Cardiac muscle cell (in vitro differentiated cells and primary cell): ENCODE measurements at places on chromosomes 2 and 18. TPM values are rescaled to one million over a fixed set of nuclear protein-coding genes. Genes with fewer than 3 reads are reported as not detected.
A peak's percentile ranks its signal among the peaks of the same experiment; 100 is the strongest.

DNA sequence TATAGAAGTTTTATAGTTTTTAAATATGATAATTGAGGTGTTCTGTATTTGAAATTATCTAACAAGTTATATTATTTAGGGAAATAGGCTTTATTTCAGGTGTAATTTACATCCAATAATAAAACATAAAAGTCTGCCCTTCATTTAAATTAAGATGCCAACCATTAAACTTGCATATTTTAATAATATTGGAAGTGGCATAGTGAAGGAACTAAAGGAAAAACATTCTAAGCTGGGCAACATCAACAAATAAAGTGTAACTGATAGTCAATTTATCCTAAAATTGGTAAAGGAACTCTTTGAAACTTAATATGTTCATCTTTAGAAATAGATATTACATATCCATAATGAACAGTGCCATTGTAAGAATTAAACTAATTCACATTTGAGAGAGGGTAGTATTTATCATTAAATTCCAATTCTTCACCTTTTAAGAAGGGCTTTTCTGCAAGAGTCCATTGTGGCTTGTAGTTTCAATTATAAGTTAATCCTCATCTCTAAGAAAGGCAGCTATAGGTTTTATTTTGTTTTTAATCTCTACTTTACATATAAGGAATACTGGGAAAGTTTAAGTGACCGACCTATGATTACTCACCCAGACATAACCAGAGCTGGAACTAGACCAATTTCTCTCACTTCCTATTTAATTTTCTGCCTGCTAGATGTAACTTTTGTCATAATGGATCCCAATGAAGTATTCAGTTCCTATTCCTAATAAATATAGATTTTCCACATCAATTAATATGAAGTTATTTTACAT is 401.6 kb downstream of the XIRP2 start:
- H3K27me3 ChIP-seq = no peaks in the 10 kb centered on the region
- no peak for DNase-seq
- H3K27ac ChIP-seq = no peak overlapping the region
- no peaks in the 10 kb centered on the region for H3K4me1 ChIP-seq
- H3K36me3 ChIP-seq = no peaks in the 10 kb centered on the region

DNA sequence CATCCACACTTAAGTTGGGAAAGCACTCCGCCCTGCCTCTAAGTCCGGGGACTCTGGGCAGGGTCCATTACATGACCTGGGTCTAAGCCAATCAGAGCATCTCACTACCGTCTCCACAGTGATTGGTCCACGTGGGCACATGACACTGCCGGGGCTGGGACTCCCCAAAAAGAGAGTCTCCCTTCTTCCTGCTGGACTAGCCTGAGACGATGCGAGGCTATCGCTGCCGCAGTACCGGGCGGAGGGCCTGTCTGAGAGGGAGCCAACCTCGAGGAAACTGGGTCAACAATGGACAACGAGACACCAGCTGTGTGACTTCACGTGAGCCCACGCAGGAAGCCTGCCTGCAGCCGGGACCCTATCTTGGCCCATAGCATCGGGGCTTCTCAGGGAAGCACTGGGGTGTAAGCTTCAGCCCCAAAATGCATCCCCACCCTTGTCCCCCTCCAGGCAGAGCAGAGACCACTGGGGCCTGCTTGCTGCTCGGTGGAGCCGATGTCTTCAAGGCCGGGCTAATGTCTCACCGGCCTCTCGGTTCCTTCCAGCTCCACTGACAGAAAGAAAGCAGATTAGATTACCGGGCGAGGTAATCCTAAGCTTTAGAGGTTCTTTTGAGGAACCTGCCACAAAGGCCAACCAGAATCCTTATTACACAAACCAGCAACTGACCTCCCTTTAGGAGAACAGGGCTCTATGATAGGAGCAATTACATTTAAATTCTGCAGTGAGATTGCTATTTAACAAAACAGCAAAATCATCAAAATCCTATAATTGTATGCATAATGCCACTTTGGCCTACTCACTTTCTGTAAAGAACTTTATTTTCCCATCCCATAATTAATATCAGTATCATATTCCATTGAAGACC is 21.3 kb upstream of the COPS8 start:
- no peak overlapping the region for H3K27ac ChIP-seq
- H3K4me3 ChIP-seq = no peak overlapping the region
- no peaks in the 10 kb centered on the region for H3K27me3 ChIP-seq

DNA sequence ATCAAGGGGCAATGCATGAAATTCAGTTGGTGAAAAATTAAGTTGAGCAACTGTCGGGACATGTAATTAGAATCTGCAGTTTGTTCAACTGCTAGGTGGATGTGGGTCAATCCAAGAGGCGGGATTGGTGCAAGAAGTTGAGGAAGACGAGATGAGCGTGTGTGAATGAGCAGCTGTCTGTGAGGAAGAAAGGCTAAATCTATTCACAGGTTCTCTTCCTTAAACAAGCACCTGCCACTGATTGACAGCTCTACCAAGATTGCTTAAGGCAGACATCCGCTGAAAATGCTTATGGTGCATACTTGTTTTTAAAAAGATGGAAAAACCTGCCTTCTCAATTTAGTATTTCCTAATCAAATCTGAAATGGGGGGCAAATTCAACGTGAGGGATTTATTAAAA is 323.4 kb upstream of the THUMPD2 start:
- no peaks in the 10 kb centered on the region for H3K27me3 ChIP-seq
- H3K27ac ChIP-seq = no peak overlapping the region
- peaks cover 32% of the 10 kb centered on the region for H3K4me1 ChIP-seq
- H3K36me3 ChIP-seq = no peaks in the 10 kb centered on the region
- no peak for DNase-seq

DNA sequence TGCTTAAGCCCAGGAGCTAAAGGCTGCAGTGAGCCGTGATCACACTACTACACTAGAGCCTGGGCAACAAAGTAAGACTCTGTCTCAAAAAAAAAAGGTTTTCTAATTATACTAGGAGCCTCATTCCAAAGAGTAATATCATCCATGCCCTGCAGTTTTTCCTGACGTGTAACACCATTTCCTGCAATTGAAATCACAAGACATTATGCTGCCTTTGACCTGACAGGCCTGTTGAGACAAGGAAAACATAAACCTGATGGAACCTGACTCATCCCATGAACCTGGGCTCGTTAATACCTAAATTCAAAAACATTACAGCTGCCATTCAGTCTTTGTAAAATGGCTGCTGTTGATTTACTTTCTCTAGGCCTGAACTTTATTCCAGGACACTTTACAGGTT is 58.7 kb upstream of the PEX13 start:
- no peak overlapping the region for H3K4me3 ChIP-seq
- DNase-seq = peak; percentile 34
- H3K4me1 ChIP-seq = no peaks in the 10 kb centered on the region
- H3K27me3 ChIP-seq = no peaks in the 10 kb centered on the region
- no peak overlapping the region for H3K27ac ChIP-seq
- no peaks in the 10 kb centered on the region for H3K36me3 ChIP-seq

DNA sequence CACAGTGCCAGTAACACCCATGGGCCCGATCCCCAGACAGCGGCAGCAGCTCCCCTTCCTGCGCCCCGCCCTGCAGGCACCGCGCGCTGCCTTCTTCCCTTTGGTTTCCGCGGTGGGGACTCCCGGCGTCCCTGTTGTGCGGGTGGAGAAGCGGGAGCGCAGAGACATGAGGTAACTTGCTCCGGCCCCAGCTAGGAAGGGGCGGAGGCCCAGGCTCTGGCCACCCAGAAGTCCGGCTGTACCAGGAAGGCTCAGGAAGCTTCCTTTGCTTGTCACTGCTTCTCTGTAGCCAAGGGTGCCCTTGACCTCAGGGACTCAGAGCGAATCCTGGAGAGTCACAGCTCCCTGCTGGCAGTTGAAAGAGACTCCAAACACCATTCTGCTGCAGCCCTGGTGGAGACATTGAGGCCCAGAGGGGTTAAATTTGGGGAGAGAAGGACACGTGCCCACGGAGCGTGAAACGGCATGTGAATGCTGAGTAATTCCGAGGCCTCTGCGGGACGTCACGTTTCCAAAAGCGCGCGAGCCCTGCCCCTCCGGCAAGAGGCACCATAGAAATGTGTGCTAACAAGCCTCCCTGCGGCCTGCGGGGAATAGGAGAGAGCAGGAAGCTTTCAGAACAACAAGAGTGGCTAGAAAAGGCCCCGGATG is 6.7 kb upstream of the ADCY3 start:
- peaks cover 10% of the 10 kb centered on the region for H3K4me1 ChIP-seq
- no peak for DNase-seq

DNA sequence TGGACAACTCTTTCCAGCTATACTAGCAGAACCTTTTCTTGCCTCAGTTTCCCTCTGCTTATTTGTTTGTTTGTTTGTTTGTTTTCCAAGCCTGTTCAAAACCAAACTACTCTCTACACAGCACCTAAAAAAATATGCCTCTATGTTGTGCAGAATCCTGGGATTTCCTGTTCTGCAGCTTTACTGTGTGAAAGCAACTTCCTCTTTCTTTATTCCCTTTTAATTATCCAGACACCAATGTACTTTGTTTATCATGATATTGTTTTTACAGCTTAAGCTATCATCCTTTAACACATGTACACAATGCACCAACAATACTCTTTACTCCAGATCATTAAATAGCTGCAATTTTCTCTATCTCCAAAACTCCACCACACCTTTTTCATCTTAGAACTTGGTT is 259.5 kb downstream of the EPHA4 start:
- H3K4me1 ChIP-seq = peaks cover 15% of the 10 kb centered on the region
- no peak for DNase-seq
- no peaks in the 10 kb centered on the region for H3K27me3 ChIP-seq

DNA sequence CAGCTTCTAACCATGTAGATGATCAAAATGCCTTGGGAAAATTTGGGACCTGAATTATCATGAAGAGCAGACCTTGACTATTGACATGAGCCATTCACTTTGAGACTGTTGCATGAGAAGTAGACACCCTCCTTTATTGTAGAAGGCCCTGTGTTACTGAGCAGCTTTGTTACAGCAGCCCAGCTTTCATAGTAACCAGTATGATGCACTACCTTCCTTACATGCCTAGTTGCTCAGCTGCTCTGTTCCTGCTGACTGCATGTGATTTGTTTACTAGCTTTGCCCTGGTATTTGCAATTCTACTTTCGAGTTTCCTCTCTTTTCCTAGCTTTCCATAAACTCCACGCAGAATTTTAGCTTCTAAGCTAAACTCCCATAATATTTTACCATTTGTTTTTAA is 11.2 kb upstream of the FN1 start:
- peaks cover under 1% of the 10 kb centered on the region for H3K4me1 ChIP-seq
- no peak overlapping the region for H3K27ac ChIP-seq
- no peaks in the 10 kb centered on the region for H3K27me3 ChIP-seq
- H3K36me3 ChIP-seq = no peaks in the 10 kb centered on the region
- no peak overlapping the region for H3K4me3 ChIP-seq

DNA sequence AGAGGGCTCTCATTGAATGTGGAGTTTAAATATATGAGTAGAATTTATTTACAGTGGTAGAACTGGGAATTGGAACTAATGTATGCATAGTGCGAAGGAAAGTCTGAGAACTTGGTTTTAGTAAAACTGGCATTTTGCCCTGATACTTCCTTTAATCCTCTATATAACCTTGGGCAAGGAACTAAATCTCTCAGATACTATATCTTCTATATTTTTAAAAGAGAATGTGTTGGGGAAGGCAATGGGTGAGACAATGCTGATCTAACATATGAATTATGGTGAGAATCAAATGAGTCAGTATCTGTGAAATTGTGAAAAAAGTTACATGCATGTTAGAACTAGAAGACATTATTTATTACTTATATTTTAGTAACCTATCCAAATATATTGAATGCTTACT is 2109.4 kb upstream of the PIK3C3 start:
- no peak for DNase-seq
- no peak overlapping the region for H3K27ac ChIP-seq
- no peak overlapping the region for H3K4me3 ChIP-seq
- no peaks in the 10 kb centered on the region for H3K4me1 ChIP-seq

GRCh38 chr2:9678544-9678943 is 47.7 kb upstream of the YWHAQ start:
- H3K36me3 ChIP-seq = no peaks in the 10 kb centered on the region
- no peak overlapping the region for H3K27ac ChIP-seq
- H3K4me3 ChIP-seq = no peak overlapping the region
- H3K27me3 ChIP-seq = no peaks in the 10 kb centered on the region
- DNase-seq = no peak
- H3K4me1 ChIP-seq = no peaks in the 10 kb centered on the region

GRCh38 chr2:22276696-22277095 is 1108.3 kb upstream of the KLHL29 start:
- DNase-seq = no peak
- no peaks in the 10 kb centered on the region for H3K27me3 ChIP-seq
- peaks cover 10% of the 10 kb centered on the region for H3K4me1 ChIP-seq

The GKN1 gene
- polyA plus RNA-seq = not detected in 2 replicates

The ERBB4 gene
- 42.1 and 54.6 TPM in 2 replicates for polyA plus RNA-seq
